ENCODE measurements at places on chromosomes 3 and 15.

- no peak for DNase-seq
These were observed 153.8 kb downstream of the RAP2B start for GRCh38 chr3:153315781-153316180.

DNA sequence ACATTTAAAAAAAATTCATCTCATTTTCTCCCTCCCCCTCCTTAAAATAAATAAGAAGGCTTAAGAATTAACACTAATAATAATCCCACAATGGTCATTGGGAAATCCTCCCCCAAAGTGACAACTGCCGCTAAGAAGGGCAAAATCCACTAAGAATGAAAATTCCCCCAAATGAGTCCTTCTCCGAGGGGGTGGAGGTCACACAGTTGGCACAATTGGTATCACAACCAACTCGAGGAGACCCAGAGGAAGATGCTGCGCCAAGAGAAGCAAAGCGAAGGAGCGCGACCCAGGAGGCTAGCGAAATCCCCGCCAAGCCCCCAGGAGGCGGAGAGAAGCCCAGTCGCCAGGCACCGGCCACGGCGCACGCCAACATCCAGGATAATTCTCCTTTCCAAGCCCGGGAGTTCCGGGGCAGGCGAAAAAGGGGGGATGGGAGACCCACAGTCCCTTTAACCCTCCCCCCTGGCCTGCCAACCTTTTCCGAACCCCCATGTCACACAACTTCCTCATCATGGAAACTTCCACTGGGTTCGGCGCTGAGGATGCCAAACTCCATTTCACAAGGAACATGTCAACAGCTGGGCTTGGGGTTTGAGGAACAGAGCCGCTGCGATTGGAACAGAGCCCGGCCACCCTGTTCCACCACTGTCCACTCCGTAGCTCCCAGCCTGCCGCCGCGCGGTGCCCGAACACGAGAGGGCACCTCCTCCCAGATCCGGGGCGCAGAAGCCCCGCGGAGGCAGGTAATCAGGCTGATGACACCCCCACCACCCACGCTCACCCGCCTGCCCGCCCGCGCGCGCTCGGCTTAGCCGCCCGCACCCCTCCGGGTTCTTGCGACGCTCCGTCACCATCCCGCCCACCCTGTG, 668 bp downstream of the THRB start:
- no peak for DNase-seq

DNA sequence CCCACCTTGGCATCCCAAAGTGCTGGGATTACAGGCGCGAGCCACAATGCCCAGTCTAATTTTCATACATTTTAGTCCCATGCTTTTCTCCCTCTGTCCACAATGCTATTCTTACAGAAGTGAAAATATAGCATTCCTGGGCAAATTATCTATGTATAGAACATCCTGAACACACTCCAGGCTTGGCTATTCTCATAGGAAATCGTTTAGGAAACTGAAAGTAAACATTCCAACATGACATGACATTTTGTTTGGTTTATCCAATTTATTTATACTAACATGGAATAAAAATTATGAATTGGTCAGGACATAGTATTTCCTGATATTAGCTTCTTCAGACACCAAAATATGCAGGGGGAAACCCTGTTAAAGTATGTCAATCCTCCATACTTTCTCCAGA, 52.6 kb downstream of the SYNM start:
- no peak for DNase-seq

DNA sequence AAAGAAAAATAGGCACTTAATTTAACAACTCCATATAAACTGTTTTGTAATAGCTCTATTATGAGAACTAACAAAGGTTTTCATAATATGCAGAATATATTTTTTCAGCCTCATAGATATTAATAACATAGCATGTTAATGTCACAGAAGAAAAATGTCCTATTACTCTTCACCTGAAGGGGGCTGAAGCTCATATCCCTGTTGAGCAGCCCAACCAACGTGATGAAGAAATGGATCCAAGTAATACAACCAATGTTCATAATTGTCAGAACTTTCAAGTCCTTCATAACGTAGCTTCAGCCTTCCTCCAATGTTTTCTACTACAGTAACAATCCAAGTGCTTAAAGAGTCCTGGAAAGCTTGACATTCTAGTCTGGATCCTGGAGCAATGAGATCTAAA, 34.5 kb upstream of the STIMATE start:
- DNase-seq = no peak

DNA sequence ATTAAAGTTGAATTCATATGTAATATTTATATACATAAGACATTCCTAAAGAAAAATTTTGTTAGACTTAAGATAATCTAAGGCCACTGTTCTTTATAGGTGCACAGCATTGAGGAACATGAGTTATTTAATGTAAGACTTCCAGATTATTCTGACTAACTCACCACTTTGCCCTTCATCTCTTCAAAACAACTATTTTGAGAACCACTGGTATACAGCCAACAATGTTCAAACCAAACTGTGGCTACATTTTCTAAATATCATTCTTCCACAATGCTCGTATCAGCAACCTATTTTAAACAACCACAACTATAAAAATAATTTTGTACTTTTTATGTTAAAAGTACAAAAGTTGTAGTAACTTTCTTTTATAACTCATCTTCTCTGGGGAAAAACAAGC, 199.8 kb upstream of the ALCAM start:
- no peak for DNase-seq

DNA sequence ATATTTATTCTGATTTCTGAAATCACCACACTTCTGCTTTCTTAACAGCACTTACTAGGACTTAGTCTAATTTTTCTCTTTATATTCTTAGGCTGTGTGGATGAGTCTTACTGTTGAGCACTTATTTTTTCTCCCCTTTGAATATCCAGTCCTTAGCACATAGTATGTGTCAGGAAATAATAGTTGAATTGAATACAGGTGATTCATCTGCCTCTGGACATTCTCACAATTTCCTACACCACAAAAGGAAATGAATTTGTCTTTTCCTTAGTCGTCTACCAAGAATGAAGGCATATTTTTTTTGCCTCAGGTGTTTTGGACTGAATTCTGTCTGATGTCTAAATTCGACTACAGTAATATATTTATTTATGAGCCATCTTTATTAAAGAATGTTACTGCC, 204.2 kb downstream of the GHSR start:
- no peak for DNase-seq

DNA sequence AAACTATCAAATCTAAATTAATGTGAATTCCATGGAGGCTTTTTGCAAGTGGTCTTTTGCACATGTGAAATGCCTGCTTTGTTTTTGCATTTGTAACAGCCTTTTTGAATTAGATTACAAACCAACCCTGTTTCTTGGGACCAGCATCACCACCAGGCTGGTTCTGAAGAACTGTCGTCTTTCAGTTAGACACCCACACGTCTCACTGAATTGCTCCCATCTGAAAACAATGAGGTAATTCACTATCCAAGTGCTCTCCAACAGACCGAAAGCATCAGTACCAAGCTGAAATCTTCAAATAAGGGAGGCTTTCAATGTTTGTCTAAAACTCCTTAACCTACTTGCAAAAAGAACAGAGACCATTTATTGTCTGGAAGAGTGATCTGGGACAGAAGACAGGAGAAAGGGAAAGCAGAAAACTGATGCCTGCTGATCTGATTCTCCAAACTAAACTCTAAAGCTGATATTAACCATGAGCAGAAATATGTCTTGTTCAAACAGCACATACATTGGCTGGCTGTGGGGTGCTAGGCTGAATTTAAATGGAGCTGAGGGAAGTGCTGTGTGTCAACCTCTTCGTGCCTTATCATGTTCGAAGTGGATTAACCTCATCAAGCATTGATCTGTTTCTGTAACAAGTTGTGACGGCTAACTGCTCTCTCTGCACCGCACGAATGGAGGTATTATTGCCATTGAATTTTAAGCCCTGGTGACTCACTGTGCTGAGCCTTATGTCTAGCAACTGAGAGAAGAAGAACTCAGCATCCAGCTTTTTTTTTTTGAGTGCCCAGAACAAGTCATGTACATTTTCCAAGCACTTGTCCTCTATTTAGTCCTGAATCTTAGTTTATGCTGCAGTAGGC, 213.7 kb upstream of the P2RY1 start:
- no peak for DNase-seq

- DNase-seq = no peak
These were observed 53.8 kb upstream of the P3H2 start for GRCh38 chr3:190174471-190174870.

DNA sequence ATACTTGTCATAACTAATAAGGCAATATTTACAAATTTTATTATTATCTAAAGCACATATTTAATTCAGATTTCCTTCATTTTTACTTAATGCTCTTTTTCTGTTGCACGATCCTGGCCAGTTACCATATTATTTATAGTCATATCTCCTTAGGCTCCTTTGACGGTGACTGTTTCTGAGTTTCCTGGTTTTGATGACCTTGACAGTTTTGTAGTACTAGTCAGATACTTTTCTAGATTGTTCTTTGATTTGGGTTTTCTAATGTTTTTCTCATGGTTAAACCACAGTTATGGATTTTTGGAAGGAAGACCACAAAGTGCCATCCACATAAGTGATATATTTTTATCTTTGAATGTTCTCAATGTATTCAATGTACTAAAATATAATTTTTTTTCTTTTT, 171.0 kb upstream of the NANOGP8 start:
- no peak for DNase-seq

DNA sequence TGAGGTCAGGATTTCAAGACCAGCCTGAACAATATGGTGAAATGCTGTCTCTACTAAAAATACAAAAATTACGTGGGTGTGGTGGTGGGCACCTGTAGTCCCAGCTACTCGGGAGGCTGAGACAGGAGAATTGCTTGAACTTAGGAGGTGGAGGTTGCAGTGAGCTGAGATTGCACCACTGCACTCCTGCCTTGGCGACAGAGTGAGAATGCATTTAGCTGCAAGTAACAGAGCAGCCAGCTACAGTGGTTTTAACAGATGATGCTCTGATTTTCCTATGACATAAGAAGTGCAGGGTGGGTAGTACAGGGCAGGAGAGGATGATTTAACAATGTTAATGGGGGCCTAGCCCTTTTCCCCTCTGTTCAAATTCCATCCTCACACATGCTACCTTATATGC, 267.9 kb downstream of the RPLP1 start:
- DNase-seq = no peak

DNA sequence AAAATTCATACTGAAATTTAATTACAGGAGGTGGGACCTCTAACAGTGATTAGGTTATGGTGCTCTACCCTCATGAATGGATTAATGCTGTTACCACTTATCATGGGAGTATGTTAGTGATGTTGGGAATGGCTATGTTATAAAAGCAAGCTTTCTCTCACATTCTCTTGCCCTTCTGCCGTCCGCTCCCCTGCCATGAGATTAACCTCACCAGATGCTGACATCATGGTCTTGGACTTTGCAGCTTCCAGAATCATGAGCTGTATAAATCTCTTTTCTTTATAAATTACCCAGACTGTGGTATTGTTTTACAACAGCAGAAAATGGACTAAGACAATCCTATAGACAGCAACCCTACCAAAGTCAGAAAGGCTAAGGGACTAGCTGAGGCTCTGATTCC, 884.8 kb downstream of the FHIT start:
- DNase-seq = no peak

DNA sequence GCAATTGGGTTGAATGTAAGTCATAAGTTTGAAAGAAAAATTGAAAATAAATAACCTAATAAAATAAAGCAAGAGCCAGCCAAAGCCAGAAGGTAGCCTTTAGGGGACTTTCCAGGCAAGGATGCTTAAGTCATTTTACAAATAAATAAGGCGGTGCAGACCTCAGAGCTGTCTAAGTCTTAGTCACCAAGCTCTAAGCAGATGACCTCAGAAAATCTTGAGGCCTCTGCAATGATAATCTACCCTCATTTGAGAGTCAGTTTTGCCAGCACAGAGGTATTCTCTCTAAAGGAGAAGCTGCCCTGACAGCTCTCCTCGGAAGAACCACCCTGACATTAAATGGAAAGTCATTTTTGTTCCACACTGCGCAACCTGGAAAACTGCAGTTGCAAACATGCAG, 113.9 kb downstream of the OXNAD1 start:
- no peak for DNase-seq

- no peak for DNase-seq
These were observed 5.2 kb downstream of the CD200 start for GRCh38 chr3:112338021-112338726.

DNA sequence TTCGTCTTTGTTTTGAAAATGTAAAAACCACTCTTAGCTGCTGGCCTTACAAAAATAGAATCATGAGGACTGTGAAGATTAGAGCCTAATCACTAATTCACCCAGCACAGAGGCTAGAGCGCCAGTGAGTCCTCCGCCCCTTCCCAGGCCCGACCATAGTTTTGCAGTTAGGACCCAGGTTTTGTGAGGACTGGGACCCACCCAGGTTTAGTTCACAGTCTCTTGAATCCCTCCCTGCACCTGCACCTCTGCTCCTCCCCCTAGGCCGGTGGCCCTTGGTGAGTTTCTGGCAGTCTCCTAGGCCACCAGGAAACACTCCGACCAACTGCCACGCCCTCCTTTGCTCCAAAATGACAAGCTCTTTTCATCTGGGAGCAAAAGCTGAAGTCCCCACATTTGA, 136.0 kb upstream of the CCDC54 start:
- peak; percentile 5 for DNase-seq

DNA sequence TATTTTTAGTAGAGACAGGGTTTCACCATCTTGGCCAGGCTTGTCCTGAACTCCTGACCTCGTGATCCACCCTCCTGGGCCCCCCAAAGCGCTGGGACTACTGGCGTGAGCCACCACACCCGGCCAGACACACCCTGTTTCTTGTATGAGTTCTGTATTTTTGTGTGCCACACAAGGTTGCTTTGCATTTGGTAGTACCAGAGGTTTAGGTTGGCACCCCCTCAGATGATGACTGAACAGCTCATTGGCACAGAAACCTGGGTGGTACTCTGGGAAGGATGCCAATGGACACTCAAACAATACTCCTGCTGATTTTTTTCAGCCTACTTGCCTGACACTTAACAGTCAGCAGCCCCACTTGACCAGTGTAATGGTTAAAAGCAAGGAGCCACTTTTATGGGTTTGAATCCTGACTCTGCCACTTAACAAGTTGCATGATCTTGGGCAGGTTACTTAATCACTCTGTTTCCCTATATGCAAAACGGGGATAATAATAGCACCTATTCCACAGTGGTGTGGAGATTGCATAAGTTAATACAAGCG, 39.2 kb upstream of the BCL2A1 start:
- DNase-seq = no peak

GRCh38 chr3:133730993-133731392, 15.2 kb upstream of the TF start:
- DNase-seq = no peak

DNA sequence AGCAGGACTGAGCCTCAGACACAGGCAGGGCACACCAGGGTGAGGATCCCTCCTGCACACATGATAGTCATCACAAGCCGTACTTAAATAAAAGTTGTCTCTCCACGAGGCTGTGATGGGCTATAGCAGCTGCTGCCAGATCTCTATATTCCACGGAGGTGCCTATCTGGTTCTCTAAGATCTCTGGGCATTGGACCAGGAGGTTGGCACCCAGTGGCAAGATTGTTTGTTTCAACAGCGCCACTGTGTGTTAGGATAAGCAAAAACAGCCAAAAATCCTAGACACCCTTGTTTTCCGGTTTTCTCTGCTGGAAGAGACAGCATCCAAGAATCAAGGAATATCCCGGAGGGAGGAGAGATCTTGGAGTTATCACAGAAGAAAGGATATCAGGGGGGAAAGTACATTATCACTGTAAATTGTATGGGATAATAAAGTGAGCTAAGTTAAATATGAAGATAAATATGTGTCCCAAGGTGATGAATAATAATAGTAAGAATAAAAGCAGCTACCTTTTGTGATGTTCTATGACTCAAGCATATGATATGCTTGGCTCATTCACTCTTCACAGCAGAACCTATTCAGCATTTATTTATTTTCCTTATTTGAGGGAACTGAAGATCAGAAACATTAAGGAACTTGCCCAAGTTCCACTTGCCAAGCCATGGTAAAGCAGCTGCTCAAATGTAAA, 90.6 kb upstream of the AKAP13 start:
- no peak for DNase-seq

Data from CD8-positive, alpha-beta memory T cell (primary cell).